Vagina (tissue), 2 donors: ENCODE measurements at places on chromosomes 2 and 18.

DNA sequence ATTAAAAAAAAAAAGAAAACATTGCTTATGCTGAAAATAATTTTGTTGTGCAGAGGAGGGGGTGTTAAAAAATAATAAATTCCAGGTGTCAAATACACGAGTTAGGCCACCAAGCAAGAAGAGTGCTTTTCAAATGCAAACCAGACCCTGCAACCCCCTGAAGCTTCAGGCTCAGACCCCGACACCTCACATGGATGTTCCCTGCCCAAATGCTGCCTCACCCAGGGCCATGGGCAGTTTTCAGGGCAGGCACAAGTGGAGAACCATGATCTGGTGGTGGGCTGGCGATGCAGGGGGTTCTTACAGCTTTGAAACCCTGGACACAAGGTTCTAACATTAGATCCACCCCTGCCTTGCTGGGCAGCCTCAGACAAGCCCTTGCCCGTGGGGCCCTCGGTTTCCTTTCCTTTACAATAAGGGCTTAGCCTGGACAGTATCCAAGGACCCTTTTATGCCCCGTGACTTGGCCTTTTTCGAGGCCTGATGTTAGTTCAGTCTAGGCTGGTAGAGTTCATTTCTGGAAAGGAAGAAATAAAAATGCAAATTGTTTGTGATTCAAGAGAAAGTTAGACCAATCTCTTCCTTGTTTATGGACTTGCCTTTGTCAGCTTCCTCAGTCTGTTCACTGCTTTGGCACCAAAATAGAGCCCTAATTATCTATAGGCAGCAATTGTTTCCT is 168.7 kb downstream of the DDX1 start:
- no peak overlapping the region for H3K27ac ChIP-seq
- H3K27me3 ChIP-seq, result no peaks in the 10 kb centered on the region
- no peak for DNase-seq
- no peaks in the 10 kb centered on the region for H3K4me1 ChIP-seq

GRCh38 chr18:34911661-34912384 is 129.4 kb upstream of the MAPRE2 start:
- H3K27ac ChIP-seq, result no peak overlapping the region
- H3K4me3 ChIP-seq, result no peak overlapping the region
- H3K36me3 ChIP-seq, result no peaks in the 10 kb centered on the region
- no peak for DNase-seq
- H3K27me3 ChIP-seq, result no peaks in the 10 kb centered on the region
- no peaks in the 10 kb centered on the region for H3K4me1 ChIP-seq

GRCh38 chr18:49495076-49495475 is 8.0 kb upstream of the C18orf32 start:
- H3K4me1 ChIP-seq, result peaks cover 17% of the 10 kb centered on the region
- DNase-seq, result no peak
- no peaks in the 10 kb centered on the region for H3K27me3 ChIP-seq
- H3K36me3 ChIP-seq, result peaks cover 14% of the 10 kb centered on the region

DNA sequence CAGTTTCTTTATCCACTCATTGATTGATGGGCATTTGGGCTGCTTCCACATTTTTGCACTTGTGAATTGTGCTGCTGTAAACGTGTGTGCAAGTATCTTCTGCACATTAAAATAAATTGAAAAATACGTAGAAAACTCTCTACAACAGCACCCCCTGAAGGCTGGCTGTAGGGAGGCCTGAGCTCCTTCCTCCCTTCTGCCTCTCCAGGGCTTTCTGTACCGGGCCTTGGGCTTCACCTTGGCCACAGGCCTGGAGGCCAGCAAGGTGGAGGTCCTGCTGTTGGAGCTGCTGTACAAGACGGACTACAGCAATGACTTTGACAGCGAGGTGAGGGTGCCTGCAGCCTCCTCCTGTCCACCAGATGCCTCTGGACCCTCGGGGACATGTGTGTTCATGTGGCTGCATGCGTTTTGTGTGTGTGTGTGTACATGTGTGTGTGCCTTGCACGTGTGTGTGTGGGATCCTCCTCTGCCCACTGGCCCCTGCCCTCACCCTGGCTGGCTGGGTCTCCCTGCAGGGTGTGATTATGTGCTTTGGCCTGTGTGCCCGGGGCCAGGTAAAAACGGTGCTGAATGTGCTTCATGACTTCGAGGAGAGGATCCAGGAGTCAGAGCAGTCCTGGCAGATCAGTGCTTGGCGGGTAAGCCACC is 29.2 kb downstream of the MROH2A start:
- H3K4me3 ChIP-seq, result no peak overlapping the region
- H3K27me3 ChIP-seq, result no peaks in the 10 kb centered on the region
- DNase-seq, result no peak
- H3K4me1 ChIP-seq, result no peaks in the 10 kb centered on the region
- H3K36me3 ChIP-seq, result no peaks in the 10 kb centered on the region

DNA sequence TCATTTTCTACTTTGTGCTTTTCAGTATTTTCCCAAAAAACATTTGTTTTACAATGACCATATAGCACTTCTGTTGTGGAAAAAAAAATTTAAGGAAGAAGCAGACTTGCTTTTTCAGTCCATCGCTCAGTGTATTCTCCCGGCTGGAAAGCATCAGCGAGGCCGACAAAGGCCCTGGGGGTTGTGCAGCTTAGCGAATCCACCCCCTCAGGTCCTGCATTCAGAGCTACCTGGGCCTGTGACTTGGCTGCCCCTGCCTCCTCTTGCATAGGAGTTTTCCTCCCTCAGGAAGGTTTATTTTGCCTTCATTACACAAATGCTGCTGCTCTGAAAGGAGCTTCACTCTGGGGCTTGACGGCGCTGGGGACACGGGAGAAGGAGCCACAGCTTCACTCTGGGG is 244.4 kb upstream of the MGAT5 start:
- no peaks in the 10 kb centered on the region for H3K36me3 ChIP-seq
- DNase-seq, result no peak
- no peaks in the 10 kb centered on the region for H3K4me1 ChIP-seq
- H3K4me3 ChIP-seq, result no peak overlapping the region
- no peaks in the 10 kb centered on the region for H3K27me3 ChIP-seq
- no peak overlapping the region for H3K27ac ChIP-seq

DNA sequence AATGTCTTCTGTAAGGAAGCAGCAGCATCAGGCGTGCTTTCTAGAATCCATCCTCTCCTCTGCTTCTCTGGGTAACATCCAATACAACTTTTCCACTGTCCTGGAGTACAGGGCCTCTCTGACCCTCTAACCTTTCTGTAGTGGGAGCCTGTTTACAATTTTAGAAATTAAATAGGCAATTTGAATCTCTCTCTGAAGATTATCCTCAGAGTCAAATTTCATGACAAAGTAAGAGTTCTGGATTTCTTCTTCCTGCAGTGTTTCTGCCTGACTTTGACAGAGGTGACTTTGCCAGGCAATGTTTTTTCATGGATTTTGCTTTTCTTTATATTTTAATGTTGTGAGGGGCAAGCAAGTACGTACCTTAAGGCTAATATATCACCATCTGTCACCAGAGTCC is 558.4 kb downstream of the PARD3B start:
- H3K27me3 ChIP-seq, result no peaks in the 10 kb centered on the region
- no peak overlapping the region for H3K4me3 ChIP-seq
- H3K36me3 ChIP-seq, result no peaks in the 10 kb centered on the region
- no peaks in the 10 kb centered on the region for H3K4me1 ChIP-seq
- no peak overlapping the region for H3K27ac ChIP-seq

GRCh38 chr2:218853766-218854165 is 5.8 kb upstream of the WNT6 start:
- H3K36me3 ChIP-seq, result no peaks in the 10 kb centered on the region
- no peak overlapping the region for H3K4me3 ChIP-seq
- no peak for DNase-seq
- peaks cover 1% of the 10 kb centered on the region for H3K4me1 ChIP-seq

DNA sequence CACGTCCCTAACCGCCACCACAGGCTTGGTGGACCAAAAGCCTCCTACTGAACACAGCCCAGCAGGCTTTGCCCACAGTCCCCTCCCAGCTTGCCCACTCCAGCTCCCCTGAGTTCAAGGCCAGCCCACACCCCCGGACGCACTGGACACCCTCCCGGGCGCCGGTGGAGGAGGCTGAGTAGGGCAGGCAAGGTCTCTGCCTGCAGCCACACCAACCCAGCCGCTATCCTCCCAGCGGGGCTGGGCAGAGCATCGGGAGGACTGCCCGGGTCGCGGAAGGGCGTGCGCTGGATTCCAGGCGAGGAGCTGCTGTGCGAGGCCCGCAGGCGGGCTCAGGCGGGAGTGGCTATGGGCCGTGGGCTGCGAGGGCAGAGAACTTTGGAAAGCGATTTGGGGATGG is 49.5 kb downstream of the PLEKHB2 start:
- no peaks in the 10 kb centered on the region for H3K27me3 ChIP-seq
- no peak overlapping the region for H3K4me3 ChIP-seq
- no peak overlapping the region for H3K27ac ChIP-seq
- H3K4me1 ChIP-seq, result no peaks in the 10 kb centered on the region
- H3K36me3 ChIP-seq, result no peaks in the 10 kb centered on the region

DNA sequence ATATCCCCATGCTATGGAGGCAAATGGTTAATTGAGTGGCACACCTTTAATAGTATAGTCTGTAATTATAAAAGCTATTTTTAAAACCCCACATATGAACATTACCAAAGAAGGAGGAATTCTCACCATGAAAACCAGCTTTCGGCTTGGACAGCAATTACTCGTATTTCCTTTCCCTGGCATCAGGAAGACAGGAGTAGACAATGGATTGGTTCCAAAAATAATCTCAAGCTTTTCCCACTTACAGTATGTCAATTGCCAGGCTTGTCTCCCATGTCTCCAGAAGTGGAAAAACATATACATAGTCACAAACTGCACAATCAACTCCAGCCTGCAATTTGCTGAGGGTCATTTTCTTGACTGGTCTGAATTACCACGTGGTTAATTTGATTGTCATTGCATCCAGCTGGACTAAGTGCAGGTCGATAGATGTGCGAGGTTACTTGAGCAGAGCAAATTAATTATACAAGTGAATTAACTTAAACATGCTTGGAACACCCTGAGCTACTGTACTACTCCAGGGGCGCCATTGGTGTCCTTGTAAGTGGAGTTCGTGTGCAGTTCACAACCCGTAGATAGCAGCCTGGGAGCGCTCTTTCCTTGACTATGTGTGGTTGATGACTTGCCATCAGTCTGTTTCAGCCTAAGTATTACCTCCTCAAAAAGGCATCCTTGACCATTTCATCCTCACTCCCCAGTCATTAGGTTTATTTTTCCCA is 124.3 kb upstream of the PELI1 start:
- DNase-seq, result no peak
- H3K27me3 ChIP-seq, result no peaks in the 10 kb centered on the region
- no peaks in the 10 kb centered on the region for H3K36me3 ChIP-seq
- no peak overlapping the region for H3K4me3 ChIP-seq

- H3K4me1 ChIP-seq, result no peaks in the 10 kb centered on the region
- no peaks in the 10 kb centered on the region for H3K27me3 ChIP-seq
- no peak overlapping the region for H3K27ac ChIP-seq
- no peaks in the 10 kb centered on the region for H3K36me3 ChIP-seq
These were observed 301.3 kb upstream of the SKOR2 start for GRCh38 chr18:47552783-47553182.

DNA sequence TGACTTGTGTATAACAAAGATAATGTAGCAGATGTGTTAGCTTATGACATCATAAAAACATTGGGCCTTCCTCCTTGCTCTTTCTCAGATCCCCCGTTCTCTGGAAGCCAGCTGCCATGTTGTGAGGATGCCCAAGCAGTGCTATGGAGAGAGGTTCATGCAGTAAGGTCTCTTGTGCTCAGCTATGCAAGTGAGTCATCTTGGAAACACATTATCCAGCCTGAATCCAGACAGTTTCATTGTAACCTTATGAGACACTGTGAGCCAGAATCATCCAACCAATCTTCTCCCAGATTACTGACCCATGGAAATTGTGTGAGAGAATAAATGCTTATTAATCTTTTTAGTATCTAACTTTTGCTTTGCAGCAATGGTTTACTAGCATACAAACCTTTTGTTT is 60.8 kb downstream of the ST6GAL2 start:
- no peak for DNase-seq
- H3K36me3 ChIP-seq, result no peaks in the 10 kb centered on the region
- H3K27ac ChIP-seq, result no peak overlapping the region
- no peak overlapping the region for H3K4me3 ChIP-seq

DNA sequence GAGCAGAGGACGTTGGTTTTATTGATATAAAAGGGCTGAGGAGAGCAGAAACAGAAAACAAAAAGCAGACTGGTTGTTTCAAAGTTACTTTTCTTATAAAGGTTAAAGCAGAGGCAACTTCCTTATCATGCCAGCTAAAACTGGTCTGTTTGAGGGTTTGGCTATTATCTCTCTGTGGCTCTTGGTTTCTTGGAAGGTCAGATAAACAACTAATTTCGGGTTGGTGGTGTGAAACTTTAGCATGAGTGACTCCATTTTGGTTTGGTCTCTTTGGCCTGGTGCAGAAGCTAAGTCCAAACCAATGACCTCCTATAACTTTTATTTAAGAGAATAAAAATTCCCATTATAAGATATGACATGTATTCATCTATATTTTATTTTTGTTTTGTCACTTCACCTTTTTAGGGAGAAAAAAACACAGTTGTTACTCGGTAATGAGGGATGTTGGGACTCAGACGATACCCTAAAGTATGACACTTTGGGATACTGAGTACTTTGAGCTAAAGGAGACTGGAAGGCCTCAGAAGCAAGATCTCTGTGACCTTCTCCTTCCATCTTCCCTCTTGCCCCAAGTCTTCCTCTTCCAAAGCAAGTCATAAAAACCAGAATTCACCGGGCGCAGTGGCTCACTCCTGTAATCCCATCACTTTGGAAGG is 23.3 kb downstream of the TNFAIP6 start:
- DNase-seq, result no peak
- no peak overlapping the region for H3K4me3 ChIP-seq
- no peak overlapping the region for H3K27ac ChIP-seq

DNA sequence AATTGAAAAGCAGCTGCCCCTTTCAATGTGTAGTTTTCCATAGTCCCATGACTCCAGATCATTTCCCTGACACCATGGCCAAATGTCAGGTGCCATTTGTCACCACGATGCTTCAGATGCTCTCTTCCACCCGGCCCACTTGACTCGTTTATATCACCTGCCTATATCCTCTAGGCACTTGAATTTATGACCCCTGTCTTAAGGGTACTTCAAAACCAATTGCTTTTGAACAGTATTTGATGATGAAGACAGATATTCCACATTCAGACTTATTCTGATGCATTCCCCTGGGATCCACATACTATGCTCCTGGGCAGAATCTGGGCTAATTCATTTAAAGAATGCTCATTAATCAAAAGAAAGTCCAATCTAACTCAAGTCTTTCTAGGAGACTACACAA is 16.9 kb upstream of the RHBDD1 start:
- H3K36me3 ChIP-seq, result no peaks in the 10 kb centered on the region
- H3K4me3 ChIP-seq, result no peak overlapping the region
- H3K27ac ChIP-seq, result no peak overlapping the region
- no peaks in the 10 kb centered on the region for H3K4me1 ChIP-seq
- H3K27me3 ChIP-seq, result no peaks in the 10 kb centered on the region
- no peak for DNase-seq

- no peaks in the 10 kb centered on the region for H3K27me3 ChIP-seq
- H3K36me3 ChIP-seq, result no peaks in the 10 kb centered on the region
These were observed 25.9 kb upstream of the ATP9B start for GRCh38 chr18:79043288-79043687.

GRCh38 chr2:150698016-150698661 is 210.7 kb upstream of the RND3 start:
- H3K4me1 ChIP-seq, result no peaks in the 10 kb centered on the region
- no peaks in the 10 kb centered on the region for H3K27me3 ChIP-seq
- no peaks in the 10 kb centered on the region for H3K36me3 ChIP-seq
- no peak for DNase-seq
- no peak overlapping the region for H3K4me3 ChIP-seq
